NCI-H526 (cell line): ENCODE measurements at places on chromosomes 2 and 18.

DNA sequence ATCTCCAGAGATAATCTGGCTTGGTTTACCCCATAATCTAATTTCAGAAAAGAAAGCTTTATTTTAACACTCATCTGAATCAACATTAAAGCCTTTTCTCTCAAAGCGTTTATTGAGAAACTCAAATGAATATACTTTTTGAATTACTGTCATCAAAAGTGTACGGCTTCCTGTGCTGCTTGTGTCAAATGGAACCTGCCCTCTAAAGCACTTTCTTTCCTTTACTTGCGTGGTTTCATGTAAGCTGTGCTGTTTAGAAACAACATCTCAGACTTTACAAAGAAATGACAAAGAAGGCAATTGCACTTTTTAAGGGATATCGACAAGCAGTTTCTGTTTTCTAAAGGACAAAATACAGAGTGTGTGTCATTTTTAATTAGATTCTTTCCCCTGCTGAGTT, 35.1 kb downstream of the CYBRD1 start:
- DNase-seq: no peak

- no peak for DNase-seq
Measured at GRCh38 chr18:30150586-30151250, 891.8 kb downstream of the DSC3 start.

GRCh38 chr2:70574618-70575017, 21.0 kb upstream of the TGFA start:
- DNase-seq: no peak

DNA sequence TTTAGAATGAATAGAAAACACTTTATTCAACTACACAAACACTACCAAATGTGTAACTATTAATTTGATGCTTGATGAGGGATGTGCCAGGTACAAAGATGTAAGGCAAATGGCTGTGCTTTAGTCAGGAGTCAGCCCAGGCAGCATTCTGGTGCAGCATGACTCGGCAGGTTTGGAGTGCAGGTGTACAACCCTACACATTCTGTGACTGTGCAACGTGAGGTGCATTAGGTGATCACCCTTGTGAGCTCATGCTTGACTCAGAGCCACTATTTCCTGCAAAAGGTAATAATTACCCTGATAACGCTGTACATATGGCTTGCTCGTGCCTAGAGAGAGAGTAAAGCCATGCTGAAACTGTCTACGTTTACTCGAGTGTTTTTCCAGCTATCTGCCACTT, 288.7 kb upstream of the DSEL start:
- no peak for DNase-seq

- DNase-seq: no peak
Measured at GRCh38 chr2:238098901-238099713, 1.0 kb upstream of the ESPNL start.

DNA sequence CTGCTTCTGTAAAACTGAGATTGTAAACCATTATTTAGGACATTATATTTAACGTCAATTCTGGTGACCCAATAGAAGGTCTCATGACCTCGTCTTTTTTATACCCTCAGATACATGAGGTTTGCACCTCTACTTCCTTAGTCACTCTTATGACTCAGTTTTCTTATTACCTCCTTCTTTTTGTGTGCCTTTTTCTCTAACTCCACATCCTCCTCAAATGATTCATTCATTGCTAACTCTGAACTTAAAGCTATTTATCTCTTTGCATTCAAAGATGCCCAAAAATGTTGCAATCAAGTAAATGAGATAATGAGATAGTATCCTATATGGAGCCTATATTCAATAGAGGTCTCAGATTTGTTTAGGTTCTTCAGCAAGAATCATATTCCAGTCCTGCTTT, 121.0 kb upstream of the KYNU start:
- no peak for DNase-seq

DNA sequence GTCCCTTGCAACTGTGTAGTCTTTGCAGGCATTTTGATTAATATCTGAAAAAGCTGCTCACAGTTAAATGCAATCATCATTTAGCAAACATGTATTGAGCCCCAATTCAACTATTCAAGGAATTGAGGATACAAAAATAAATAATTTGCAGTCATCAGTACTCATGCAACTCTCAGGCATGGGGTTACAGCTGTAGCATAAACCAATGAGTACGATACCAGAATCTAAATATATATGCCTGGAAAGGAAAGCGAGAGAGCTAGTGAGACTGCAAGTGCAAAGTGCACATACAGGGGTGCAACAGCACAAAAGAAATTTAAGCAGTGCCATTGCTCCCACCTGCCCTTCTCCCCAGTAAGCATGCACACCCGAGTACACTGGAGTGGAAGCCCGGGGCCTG, 216.4 kb downstream of the AFF3 start:
- no peak for DNase-seq

DNA sequence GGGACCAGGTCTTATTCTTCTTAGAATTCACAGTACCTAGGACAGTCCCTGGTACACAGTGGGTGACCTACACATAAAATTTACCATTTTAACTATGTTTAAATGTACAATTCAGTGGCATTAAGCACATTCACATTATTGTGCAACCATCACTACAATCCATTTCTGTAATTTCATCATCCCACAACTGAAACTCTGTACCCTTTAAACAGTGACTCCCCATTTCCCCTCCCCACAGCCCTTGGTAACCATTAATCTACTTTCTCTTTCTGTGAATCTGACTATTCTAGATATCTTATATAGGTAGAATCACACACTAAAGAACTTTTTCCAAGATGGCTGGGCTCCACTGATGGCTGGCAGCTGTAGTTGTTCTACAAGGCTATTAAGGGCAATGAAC, 41.6 kb downstream of the GFPT1 start:
- DNase-seq: no peak

GRCh38 chr18:67511840-67512239, 4.7 kb downstream of the DSEL start:
- no peak for DNase-seq

DNA sequence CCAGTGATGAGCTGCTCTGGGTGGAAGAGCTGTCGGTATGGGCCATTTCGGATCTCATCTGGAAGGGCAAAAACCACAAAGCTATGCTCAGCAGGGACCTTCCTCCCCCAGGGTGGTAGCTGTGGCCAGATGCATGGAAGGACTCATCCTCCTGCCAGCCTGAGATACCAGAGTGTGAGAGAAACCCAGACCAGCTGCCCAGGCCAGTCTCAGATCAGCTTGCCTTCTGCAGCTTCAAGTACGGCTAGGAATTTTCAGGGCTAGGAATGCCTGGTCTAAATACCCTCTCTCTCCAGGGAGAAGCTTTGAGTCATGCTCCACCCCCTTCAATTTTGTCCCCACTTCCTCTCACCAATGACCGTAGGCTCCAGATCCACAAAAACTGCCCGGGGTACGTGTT, 1.4 kb upstream of the TUBA4B start:
- no peak for DNase-seq

DNA sequence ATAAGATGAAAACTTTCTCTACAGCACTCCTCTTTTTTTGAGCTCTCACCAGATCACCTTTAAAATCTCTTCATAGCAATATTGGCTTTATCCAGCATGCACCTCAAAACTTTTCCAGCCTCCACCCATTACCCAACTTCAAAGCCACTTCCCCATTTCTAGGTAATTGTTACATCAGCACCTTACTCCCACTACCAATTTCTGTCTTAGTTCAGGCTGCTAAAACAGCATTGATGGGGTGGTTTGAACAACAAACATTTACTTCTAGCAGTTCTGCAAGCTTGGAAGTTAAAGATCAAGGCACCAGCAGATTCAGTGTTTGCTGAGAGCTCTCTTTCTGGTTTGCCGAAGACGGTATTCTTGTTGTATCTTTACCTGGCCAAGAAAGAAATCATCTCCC, 114.0 kb upstream of the SLC39A10 start:
- DNase-seq: no peak

DNA sequence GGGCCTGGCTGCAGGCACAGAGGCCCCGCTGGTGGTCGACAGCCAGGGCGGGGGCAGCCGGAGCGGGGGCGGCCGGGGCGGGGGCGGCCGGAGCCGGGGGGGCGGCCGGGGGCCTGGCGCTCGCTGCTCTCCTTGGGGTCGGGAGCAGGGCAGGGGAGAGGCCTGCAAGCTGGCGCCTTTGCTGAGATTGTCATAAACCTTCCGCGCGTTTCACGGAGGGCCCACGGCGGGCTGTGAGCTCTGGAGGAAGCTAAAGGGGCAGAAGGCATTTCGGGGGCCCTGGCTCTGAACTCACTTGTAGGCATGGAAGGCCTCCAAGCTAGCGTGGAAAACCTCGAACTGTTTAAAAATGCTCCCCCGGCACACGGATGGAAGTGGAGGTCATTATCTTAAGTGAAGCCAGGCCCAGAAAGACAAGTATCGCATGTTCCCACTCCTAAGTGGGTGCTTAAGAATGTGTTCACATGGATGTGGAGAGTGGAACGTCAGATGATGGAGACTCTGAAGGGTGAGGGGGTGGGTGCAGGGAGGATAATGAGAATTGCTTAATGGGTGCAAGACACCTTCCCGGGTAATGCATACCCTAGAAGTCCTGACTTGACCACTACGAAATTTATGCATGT, 629 bp downstream of the PRELID3A start:
- peak; percentile 42 for DNase-seq

DNA sequence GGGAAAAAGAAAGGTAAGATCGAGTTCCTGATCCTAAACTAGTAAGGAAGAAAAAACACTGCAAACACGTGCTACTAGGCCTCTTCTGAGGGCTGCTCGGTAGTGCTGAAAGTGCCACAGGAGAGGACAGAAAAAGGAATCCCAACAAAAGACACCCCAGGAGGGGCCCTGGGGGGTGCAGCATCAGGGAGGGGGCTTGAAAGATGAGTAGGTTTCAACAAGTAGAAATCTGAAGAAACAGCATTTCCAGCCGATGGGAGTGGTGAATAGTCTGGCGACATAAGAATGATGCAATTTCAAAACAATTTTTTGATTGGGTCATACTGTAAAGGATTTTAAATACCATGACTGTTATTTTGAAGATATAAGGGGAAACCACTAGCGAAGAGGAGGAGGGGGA, 98.6 kb downstream of the NOL10 start:
- no peak for DNase-seq
